Activated CD4-positive, alpha-beta T cell treated with anti-CD3 and anti-CD28 coated beads, Interleukin-2, amount 50 U/mL, for 1 hour (primary cell): ENCODE measurements at places on chromosomes 1 and 21.

GRCh38 chr1:5296095-5296494 lies 641.7 kb downstream of the AJAP1 start:
- DNase-seq, result no peak

DNA sequence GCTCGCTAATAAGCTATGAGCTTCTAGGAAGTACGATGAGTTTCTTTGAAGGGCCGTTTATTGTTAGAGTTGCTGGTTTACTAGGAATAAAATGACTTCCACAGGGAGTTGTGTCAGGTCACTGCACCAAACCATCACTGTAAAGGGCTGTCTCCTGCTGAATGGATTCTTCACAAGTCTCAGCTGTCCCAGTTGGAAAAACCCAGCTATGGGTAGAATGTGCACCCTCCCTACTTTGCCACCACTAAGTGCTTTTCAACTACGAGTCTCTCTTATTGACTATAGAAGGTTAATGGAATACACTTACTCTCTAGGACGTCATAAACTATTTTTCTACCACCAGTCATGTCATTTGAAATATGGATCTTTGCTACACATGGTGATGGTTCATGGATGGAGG lies 94.8 kb upstream of the BMP8A start:
- no peak for DNase-seq

DNA sequence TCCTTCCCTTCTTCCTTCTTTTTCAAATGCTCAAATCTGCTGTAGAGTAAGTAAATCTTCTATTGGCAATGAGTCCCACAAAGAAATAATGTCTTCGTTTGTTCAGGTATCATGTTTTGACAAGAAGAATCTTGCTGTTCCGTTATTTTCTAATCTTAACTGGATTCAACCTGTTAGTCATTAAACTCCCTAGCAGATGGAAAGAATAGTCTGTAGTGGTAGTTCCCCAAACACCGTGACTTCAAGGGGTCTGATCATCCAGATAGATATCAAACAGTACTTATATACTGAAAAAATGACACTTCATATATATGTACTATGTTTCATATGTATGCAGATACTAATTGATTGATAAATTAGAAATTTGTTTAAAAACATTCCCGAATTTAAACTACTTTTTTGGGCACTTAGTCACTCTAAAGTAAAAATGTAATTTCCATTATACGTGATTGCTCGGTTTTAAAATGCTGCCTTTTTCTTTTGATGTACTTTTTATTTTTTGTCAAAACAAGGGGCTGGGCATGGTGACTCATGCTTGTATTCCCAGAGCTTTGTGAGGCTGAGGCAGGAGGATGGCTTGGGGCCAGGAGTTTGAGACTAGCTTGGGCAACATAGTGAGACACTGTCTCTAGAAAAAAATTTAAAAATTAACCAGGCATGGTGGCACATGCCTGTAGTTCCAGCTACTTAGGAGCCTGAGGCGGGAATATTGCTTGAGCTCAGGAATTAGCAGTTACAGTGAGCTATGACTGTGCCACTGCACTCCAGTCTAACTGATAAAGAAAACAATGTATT lies 335.7 kb upstream of the SNX7 start:
- no peak for DNase-seq

- peak; percentile 41 for DNase-seq
Measured at GRCh38 chr21:27700974-27701614, 734.2 kb upstream of the ADAMTS5 start.

DNA sequence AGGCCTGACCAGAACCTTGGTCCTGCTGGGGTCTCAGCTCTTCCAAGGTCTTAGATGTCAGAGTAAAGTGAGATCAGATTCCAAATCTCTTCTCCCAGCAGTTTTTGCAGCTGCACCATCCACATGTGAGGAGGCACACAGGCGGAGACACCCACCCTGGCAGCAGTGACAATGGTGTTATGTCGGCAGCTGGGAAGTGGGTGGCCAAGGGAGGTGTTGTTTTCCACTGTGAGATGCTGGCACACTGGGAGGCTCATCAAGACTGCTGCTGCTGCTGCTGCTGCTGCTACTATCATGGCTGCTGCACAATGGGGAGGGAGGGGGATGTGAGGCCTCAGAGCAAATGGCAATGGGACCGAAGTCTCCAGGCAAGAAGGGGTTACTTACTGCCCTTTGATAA lies 23.6 kb downstream of the CAMK2N1 start:
- no peak for DNase-seq

- no peak for DNase-seq
Measured at GRCh38 chr1:182656842-182657397, 27.5 kb downstream of the RGS8 start.

DNA sequence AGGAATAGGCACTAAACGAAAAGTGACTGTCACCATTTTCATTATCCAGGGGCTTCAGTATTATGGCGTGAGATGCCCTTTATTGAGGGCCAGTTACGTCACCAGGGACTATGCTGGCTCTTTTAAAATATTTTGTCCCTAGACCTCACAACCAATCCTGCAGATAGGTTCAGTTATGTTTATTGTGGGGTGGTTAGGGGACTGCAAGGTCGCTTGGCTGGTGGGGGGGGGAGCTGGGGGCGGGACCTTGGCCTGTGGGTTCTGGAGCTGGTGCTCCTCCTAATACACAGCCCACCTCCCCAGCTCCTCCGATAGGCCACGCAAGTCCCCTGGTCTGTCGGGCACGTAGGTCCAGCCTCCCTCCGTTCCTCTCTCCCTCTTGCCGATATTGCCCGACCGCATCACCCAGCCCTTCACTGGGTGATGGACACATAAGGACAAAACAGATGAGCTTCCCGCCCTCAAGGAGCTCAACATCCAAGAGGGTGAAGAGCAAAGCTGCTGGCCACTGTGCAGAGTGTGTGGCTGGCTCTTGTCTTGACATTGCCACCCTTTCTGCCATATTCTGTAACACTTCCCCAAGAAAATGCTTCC lies 271.8 kb downstream of the MATN1 start:
- no peak for DNase-seq

GRCh38 chr1:88731475-88732269 lies 47.6 kb downstream of the PKN2 start:
- DNase-seq, result no peak

DNA sequence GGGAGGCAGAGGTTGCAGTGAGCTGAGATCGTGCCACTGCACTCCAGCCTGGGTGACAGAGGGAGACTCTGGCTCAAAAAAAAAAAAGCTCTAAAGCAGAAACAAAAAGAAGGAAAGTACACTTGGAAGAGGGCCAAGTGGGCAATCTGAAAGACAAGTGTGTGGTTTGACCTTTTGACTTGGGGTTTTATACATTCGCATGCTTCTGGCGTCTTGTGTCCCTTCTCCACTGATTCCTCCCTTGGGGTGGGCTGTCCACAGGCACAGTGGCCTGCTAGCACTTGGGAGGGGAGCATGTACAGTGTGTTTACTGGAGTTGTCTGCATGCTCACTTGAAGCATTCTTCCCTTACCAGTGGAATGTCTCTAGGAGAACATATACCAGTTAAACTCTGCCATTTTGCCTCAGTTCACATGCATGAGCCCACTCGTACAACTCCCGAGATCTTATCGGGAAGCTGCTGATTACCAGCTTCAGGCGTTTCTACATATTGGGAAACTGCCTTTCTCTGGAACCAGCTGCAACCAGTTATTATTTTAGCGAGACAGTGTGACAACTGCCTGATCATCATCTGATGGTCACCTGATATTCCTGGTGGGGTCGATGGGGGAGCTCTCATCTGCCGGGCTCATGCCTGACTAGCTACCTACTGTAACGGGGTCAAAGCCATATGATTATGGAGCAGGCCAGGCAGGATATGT lies 113.5 kb upstream of the ZNF678 start:
- DNase-seq, result no peak

- no peak for DNase-seq
Measured at GRCh38 chr1:204002614-204003013, 70.3 kb upstream of the SOX13 start.

- no peak for DNase-seq
Measured at GRCh38 chr1:102466487-102466886, 469.8 kb upstream of the OLFM3 start.

DNA sequence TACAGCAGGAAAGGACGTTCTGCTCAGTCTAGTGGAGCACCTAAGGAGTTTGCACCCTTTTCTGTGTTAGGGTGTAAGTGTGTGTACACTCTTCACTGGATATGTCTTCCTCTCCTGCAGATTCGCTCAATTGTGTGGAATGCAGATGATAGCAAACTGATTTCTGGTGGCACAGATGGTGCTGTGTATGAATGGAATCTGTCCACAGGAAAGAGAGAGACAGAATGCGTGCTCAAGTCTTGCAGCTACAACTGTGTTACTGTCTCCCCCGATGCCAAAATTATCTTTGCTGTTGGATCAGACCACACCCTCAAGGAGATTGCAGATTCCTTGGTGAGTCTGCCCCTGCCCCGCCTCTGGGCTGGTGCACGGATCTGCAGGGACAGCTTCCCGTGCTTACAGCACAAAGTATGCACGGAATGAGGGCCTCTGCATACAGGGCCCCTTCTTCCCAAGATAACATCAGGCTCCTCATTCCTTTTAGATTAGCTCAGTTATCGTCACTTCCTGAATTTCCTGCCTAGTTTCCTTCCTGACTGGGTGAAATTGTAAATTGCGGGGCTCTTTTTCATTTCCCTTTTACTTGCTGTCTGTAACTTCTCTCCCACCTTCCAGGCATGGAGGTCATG lies 34.6 kb downstream of the CFAP57 start:
- DNase-seq, result no peak

- DNase-seq, result no peak
Measured at GRCh38 chr1:246214708-246215509, 292.2 kb downstream of the SMYD3 start.

GRCh38 chr1:180603850-180604226 lies 28.0 kb upstream of the XPR1 start:
- DNase-seq, result no peak

GRCh38 chr1:23555270-23555985 lies 3.9 kb downstream of the ID3 start:
- no peak for DNase-seq

- no peak for DNase-seq
Measured at GRCh38 chr1:233113009-233113879, 162.8 kb downstream of the NTPCR start.

DNA sequence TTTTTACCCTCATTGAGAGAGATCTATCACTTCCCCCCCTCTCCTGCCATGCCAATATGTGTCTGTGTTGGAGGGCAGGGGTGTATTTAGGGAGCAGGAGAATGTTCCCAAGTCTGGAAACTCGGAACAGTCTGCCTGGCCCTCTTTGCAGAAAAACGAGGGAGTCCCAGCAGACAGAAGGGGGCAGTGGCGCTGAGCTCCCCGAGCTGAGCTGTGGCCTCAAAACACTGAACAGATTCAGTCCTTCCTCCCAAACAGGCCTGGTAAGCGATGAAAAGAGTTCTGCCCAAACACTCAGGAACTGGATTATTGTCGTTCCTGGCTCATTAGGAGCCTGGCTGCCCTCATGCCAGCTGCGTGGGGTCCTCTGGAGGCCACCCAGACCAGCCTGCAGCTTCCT lies 981 bp downstream of the CLDN14 start:
- DNase-seq, result no peak

DNA sequence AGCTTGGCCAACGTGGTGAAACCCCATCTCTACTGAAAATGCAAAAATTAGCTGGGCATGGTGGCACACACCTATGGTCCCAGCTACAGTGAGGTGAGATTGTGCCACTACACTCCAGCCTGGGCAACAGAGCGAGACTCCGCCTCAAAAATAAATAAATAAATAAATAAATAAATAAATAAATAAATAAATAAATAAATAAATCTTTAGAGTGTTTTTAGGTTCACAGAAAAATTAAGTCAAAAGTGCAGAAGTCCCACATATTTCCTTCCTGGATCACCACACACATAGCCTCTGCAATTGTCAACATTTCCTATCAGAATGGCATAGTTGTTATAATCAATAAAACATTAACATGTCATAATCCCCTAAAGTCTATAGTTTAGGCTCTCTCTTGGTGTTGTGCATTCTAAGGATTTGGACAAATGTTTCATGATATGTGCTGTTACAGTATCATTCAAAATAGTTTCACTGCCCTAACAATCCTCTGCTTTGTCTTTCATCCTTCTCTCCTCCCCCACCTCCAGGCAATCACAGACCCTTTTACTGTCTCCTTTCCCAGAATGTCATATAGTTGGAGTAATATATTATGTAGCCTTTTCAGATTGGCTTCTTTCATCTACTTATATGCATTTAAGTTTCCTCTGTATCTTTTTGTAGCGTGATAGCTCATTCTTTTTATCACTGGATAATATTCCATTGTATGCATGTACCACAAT lies 58.3 kb downstream of the LAMC1 start:
- no peak for DNase-seq

DNA sequence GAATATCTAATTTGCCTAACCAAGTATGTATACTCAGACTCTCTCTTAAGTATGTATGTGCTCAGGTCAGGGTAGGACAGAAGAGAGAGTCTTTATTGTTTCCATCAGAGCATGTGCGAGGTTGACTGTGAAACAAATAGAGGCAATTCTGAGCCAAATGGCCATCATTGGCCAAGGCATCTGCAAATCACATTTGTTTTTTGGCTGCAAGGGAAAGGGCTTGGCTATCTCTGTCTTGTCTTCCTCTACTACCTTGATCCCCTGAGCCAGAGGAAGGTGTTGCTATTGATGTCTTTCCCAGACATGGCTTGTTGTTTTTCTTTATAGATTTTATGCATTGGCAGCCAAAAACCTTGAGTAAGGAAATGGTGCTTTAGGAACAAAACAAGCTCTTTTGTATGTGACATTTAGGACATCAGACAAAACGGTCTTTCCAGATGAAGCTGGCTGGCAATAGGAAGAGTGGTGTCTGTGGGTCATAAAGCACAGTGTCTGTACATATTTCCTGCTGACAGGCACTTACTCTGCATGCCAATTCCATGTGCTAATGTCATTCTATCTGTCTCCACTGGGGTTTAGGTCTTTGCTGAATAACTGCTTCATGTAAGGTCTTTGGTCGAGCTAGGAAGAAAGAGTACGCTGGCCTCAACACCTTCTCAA lies 163.3 kb downstream of the BRINP2 start:
- no peak for DNase-seq

DNA sequence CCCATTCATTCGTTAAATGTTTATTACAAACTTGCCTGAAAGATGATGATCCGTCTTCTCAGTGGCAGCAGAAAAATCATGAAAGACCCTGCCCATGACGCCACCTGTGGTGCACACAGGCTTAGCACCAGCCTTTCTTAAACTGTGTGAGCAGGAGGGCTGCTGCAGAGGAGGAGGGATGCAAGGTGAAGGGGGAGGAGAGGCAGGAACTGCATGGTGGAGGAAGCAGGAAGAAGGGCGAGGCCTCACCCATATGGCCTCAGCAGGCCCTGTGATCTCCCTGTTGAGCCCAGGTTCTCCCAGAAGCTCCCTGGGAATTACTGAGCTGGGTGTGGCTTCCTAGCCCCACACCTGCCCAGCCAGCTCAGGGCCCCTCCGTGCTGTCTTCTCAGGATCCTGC lies 25.0 kb upstream of the RD3 start:
- DNase-seq, result no peak

- no peak for DNase-seq
Measured at GRCh38 chr1:18110968-18111367, 3.4 kb downstream of the IGSF21 start.

GRCh38 chr1:219837274-219837993 lies 90.9 kb downstream of the SLC30A10 start:
- DNase-seq, result no peak
